Memory B cell (primary cell): ENCODE measurements at places on chromosomes 1 and 21.

DNA sequence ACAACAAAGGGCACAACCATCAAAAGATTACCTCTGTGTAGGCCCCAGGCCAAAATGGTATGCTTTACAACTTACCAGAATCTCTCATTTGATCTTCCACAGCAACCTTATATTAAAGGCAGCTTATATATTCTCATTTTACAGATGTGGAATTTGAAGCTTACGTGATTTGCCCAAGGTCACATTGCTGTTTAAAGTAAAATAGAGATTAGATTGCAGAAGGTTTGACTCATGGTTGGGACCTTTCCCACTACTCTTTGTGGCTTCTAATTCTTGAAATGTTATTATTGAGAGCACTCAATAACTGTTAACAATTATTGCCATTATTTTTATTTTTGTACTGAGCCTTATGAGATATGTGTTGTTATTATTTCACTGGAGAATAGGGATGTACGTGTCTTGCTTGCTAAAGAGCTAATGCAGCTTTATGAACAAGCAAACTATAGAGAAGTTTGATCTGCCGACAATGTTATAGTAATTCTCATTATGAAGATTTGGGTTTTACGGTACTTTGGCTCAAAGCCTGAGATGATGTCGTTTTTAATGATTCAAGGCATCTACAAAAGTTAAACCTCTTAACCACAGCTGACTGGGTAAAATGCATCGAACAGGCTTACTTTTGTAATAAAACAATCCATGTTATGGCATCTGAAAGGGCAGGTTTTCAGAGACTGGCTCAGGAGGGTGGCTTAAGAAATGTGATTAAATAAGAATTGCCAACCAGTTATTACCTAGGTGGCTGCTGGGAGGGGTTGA lies 43.3 kb upstream of the TSNAX start:
- DNase-seq: no peak

DNA sequence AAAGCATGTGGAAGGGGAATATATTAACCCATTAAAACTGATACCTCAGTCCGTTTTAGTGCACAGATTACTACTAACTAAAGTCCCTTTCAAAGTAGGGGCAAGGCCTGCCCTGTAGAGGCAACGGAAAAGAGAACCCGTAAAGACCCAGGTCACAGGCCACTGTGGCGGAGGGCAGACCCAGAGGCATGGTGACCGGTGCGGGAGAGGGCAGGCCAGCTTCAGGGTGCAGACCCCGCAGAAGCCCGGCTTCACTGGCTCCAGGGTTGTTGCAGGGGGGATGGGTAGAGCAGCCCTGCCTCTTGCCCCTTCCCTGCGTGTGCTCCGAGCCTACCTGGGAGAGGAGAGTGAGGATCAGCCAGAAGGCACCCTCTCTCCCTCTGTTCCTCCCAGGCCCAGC lies 17.7 kb downstream of the CNTN2 start:
- no peak for DNase-seq

DNA sequence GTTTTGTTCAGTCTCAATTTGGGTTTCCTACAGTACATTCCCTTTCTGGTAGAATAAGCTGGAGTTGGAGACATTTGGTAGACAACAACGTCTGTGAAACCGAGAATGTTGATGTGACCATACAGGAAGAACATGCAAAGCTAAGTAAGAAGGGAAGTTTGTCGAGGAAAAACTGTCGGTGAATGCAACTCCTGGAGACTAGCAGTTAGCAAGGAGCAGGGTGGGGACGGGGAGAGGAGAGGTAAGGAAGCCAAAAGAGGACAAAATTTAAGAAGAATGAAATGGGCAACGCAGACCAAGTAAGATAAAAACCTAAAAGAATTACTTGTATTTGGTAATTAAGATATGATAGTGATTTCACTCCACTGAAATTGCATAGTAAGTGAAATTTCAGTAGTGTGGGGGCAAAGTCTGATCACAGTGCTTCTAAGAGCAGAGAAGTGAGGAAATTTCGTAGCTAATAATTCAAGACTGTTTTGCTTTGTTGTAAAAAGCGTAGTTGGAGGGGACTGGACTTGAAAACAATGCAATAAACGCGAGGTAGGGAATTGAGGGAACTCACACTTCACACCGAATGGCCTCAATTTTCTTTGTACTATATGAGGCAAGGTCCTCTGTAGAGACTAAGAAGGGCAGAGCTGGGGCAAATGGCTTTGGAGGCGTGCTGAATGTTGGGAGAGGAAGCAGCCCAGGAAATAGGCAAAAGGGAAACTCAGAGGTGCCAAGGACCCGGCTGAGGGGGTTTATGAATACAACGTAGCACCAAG lies 787 bp upstream of the GIPC2 start:
- no peak for DNase-seq

- DNase-seq: no peak
Measured at GRCh38 chr1:245748240-245748639, 593.5 kb downstream of the KIF26B start.

DNA sequence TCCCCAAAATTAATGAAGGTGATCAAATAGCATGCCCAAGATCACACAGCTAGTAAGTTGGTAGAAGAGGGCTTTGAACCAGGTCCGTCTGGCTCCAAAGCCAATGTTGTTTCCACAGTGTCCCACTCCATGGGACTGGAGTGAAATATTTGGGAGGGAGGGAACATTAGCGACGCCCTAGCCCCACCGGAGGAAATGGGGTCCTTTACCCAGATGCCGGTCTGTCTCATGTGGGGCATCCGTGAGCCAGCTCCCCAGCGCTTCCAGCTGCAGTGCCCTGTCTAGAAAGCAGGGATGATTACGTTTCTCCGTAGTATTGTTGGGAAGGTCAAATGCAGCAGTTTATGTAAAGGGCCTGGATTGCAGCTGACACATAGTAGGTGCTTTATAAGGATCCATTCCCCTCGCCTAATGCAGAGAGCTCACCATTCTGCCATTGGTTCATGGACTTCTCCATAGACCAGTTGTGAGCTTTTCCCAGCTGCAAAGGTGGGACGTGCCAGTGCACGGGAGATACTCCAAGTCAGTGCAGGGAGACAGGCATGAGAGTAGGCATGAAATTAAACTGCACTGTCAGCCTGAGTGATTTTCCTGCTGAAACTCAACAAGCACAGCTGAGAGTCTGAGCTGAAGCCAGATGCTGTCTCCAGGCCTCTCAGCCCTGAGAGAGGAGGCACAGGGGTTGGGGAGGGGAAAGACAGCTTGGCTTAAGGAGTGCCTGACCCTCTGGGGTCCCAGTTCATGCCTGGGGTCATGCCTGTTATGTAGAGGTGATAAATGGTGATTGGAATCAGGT lies 24.7 kb downstream of the QSOX1 start:
- no peak for DNase-seq

GRCh38 chr1:55230659-55231058 lies 15.5 kb upstream of the USP24 start:
- DNase-seq: no peak

GRCh38 chr1:239831577-239832355 lies 259.9 kb upstream of the FMN2 start:
- DNase-seq: no peak

- no peak for DNase-seq
Measured at GRCh38 chr1:85940656-85941306, 215.8 kb downstream of the COL24A1 start.

DNA sequence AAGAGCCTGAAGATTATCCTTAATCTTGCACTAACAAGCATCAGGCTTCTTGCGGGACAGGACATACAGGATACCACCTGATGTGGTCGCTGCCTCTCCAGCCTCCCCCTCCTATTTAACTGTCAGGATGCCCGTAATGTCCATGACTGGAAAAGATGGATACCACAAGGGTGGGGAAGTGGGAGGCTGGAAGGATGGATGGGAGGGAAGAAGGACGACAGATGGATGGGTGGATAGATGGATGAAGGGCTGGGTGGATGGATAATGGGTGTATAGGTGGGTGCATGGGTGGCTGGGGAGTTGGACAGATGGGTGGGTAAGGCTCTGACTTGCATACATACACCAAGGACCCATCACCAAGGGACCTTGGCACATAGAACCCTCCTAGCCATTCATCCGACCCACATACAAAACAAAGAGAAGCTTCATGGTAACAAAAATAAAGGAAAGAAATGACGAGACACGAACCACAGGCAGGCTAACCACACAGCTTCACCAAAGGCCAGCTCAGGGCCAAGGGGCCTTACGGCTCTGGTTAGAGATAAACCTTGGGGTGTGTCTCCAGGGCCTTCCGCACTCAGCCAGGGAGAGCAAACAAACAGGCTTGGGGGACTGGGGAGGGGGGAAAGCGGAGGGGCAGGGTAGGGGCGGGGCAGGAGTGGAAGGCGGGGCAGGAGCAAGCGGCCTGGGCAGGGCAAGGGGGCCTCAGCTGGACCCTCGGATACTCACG lies 50.5 kb downstream of the HSPG2 start:
- DNase-seq: no peak

DNA sequence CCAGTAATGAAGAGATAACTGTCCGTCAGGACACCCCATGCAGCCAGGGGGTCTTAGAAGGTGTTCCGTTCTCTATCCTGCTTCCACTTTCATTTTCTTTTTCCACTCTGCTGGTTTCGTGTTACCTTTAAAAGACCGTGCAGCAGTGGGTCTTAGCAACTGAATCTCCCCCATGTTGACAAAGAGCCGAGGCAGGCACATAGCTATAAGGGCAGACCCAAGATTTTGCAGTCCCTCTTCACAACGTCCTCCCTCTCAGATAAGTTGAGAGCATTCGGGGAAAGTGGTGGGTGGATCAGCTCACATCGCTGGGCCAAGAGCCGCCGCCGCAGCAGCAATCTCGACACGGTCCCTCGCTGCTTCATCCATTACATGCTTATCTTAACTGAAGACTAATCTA lies 355.5 kb downstream of the LMO4 start:
- DNase-seq: no peak

- no peak for DNase-seq
Measured at GRCh38 chr1:115680730-115681111, 39.0 kb downstream of the VANGL1 start.

DNA sequence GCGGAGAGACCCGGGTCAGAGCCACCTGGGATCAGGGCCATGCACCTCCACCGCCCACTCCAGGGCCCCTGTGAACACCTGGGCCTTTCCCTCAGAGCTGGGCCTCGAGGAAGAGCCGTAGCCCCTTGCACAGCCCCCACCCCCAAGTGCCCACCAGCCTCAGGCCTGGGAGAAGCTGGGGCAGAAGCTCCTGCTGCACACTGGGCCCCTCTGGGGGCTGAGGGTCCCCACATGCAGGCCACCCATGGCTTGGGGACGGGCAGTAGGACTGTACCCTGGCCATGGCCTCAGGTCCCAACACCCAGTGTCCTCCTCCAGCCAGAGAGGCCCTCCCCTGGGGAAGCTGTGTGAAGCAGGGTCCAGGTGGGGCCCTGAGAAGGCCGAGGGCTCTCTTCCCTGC lies 6.5 kb downstream of the NOC2L start:
- DNase-seq: no peak

GRCh38 chr21:20617130-20617529 lies 381.1 kb upstream of the NCAM2 start:
- no peak for DNase-seq

GRCh38 chr1:155069551-155070157 lies 6.1 kb downstream of the EFNA4 start:
- no peak for DNase-seq

DNA sequence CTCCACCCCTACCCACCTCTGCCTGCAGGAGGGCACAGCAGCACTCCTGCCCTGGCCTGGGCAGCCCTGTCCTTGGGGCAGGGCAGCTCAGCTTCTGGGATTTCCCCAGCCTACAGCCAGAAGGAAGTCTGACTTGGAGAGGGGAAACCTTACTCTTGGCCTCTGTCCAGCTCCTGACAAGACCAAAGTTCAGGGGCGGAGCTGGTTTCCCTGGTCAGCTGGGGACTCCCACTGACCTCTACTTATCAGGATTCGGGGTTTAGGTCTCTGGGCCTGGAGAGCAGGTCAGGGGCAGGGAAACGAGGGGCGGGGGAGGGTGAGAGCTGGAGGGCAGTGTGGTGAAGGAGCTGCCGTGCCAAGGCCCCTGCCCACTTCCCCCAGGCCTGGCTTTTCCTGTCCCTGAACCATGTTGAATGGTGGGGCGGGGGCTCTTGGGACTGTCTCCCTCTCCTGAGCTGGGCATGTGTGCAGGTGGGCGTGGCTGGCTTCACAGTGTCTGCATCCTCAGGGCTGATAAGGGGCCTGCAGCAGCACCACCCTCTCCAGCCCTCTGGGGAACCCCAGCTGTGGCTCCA lies 16.8 kb upstream of the ETV3 start:
- DNase-seq: no peak

DNA sequence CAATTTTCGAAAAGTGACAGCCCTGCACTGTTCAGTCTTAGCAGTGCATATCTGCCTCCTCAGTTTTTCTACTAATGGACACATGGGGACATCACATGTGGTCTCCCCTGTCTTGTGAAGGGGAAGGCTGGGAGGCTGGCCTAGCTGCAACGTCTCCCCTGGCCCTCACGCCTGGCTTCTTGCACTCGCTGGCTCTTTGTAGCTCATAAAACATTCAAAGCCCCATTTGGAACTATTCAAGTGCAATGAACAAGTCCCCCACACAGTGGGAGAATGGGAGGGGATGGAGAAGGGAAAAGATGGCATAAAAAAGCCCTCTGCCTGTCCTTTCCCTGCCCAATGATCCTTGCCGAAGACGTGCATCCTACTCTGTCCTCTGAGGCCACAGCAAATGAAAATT lies 73.6 kb downstream of the PGBD5 start:
- no peak for DNase-seq

GRCh38 chr1:15950302-15950701 lies 25.6 kb downstream of the ZBTB17 start:
- DNase-seq: no peak

DNA sequence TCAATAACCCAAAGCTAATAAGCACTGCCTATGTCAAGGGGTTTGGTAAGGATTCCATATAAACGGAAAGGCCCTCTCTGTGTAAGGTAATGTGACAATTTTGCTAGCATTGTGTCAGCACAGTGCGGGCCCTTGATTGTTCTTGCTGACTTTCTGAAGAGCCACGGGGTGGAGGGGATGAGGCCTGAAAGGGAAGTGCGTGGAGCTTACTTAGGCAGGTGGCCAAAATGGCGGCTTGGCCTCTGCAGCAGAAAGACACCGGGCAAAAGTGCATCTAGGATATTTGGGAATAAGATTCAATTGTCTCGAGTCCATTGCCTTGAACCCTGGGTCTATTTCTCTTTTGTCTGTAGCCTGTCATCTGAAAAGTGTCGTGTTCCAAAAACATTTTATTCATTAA lies 114.3 kb downstream of the TGFB2 start:
- no peak for DNase-seq

DNA sequence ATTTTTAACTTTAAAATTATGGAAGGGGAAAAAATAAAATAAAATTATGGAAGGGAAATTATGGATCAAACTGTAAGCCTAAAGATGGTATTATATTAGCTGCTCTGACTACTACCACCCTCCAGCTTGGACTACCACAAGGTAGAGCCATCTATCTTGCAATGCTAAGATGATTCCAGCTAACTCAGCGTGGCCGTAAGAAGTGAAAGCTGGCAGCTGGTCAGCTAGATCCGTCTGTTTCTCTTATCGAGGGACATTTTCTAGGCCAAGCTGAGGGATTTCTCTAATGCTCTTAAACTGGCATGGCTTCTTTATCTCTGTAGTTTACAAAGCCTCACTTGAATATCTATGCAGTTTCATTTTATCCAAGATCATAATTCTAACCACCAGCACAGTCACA lies 31.5 kb downstream of the LYST start:
- DNase-seq: no peak

GRCh38 chr1:78292361-78292760 lies 198.4 kb upstream of the PTGFR start:
- no peak for DNase-seq
